NCI-H1105 treated with DMSO at 0.1 percent for 48 hours (cell line): ENCODE measurements at places on chromosomes 1 and 21.
A peak's percentile ranks its signal among the peaks of the same experiment; 100 is the strongest.

GRCh38 chr1:116663821-116664220, 3.7 kb downstream of the IGSF3 start:
- no peak for DNase-seq

DNA sequence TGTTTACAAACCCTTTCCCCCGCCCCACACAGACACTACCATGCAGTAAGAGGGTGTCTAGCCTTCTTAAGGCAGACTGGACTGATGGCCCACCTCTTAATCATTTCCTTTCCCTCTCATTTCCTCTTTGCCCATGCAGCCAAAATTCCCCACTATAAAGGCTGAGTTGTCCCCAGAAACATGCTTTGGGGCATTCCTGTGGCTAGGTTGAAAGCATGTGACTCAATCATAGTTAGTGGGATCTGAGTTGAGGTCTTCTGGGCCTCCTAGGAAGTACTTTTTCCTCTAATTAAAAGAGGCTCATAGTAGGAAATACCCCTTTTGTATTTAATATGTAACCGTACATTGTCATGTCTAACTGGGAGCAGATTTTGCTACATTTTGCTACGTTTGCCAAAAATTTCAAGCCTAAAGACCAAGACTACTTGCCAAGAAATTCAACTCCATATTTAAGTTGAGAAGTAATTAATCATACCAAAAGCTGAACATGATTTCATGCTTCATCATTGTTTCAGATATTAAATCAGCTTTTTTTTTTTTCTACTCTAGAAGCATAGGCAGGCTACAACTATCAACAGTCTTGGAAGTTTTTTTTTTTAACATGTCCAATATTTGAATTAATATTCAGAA, 174.7 kb downstream of the ADGRL4 start:
- no peak for DNase-seq

DNA sequence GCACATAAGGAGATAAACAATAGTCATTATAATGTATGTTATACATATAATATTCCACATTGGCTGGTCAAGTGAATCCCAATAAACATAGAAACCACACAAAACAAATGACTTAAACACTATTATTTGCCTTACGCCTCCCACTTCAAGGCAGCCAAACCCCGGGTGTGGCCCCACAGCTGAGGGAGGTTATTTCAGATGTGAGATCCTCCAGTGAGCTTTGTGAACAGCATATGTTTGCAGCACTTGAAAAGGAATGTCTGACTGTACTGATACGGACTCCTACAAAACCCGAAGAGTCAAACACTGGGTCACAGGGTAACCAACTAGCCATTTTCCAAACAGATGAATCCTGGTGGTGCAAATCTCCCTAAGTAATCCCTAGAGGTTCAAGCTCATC, 27.1 kb upstream of the DISP1 start:
- DNase-seq = no peak

GRCh38 chr1:29096231-29096886, 27.3 kb downstream of the TMEM200B start:
- peak; percentile 97 for DNase-seq

GRCh38 chr1:178938959-178939317, 68.1 kb upstream of the ANGPTL1 start:
- no peak for DNase-seq

DNA sequence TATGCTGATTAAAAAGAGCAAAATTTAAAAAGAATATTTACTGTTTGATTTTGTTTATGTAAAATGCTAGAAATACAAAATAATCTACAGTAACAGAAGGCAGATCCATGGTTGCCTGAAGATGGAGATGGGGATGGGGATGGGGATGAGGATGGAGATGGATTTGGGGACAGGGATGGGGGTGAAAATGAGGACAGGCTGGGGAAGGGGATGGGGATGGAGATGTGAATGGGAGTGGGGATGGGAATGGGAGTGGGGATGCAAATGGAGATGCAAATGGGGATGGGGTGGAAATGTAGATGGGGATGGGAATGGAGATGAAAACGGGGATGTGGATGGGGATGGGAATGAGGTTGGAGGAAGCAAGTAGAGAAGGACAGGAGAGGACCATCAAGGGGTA, 252.2 kb downstream of the PLPP3 start:
- DNase-seq = no peak

GRCh38 chr21:35386491-35387079, 337.5 kb upstream of the RUNX1 start:
- DNase-seq = no peak

DNA sequence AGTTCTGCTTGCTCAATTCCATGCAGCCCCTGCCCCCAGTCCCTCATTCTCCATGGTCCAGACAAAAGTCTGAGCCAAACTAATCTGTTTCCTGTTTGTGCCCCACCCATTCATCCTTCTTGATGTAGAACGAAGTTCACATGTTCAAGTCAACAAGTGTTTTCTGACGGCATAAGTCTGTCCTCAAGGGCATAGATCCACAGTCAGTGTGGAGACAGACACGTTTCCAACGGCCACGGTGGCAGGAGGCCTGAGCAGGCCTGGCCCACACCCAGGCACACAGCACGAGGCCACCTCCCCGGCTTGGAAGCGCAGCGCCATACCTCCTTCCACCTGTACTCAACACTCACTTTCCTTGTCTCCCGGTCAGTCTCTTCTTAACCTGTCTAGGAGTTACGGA, 16.1 kb downstream of the ADORA1 start:
- no peak for DNase-seq

GRCh38 chr1:179761846-179762640, 19.0 kb downstream of the FAM163A start:
- no peak for DNase-seq
